ENCODE measurements at places on chromosomes 2 and 18.

- DNase-seq: peak; percentile 39
Measured at GRCh38 chr2:97752342-97753334, 39.3 kb downstream of the ZAP70 start.

GRCh38 chr2:147030966-147031720 is 813.7 kb upstream of the ACVR2A start:
- no peak for DNase-seq

DNA sequence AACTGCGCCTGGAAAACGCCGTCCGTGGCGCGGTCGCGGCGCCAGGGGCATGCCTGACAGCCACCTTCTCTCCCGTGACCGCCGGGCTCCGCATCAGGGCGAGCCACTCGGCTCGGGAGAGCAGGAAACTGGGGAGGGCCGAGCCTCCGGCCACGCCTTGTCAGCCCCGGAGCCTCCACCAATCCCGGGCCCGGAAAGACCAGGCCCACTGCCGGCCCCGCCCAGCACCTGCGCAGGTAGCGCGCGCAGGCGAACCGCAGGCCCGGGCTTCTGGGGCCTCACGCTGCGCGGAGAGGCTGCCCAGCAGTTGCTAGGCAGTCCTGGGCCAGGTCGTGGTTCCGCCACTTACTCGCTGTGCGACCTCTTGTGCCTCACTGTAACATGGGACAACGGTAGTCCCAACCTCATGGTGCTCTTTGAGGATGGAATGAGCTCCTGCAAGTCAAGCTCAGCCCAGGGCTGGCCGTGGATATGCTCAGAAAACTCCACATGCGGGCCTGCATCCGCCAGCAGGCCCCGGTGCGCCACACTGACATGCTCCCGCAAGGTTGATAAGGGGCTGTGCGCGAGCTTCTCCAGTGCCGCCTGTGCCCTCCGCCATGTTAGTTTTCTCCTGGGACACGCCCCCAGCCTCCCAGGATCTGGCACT is 97.1 kb downstream of the INHBB start:
- DNase-seq: no peak

- no peak for DNase-seq
Measured at GRCh38 chr2:167686691-167687090, 560.7 kb downstream of the STK39 start.

- no peak for DNase-seq
Measured at GRCh38 chr2:3513026-3513810, 6.1 kb downstream of the ADI1 start.

- no peak for DNase-seq
Measured at GRCh38 chr18:69945220-69946114, 2.2 kb downstream of the CD226 start.

Data from HS-5 (cell line).